HT1080 (cell line): ENCODE measurements at places on chromosomes 12 and 14.

DNA sequence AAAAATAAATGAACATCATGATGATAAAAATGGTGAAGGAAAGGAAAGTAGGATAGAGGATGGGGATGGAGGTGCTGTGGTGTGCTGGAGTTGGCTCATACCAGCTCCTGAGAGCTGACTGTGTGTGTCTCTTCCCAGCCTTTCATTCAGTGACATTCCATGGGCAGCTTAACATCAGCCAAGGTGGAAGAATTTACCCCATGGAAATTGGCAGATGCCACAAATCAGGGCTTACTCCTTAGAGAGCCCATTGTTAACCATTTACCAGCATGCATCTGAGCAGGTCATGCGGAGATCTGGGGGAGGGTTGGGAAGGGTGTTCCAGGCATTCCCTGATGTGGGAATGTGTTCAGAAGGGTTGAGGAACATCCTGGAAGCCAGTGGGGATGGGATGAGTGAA, 164.7 kb upstream of the MYL2 start:
- DNase-seq: no peak

DNA sequence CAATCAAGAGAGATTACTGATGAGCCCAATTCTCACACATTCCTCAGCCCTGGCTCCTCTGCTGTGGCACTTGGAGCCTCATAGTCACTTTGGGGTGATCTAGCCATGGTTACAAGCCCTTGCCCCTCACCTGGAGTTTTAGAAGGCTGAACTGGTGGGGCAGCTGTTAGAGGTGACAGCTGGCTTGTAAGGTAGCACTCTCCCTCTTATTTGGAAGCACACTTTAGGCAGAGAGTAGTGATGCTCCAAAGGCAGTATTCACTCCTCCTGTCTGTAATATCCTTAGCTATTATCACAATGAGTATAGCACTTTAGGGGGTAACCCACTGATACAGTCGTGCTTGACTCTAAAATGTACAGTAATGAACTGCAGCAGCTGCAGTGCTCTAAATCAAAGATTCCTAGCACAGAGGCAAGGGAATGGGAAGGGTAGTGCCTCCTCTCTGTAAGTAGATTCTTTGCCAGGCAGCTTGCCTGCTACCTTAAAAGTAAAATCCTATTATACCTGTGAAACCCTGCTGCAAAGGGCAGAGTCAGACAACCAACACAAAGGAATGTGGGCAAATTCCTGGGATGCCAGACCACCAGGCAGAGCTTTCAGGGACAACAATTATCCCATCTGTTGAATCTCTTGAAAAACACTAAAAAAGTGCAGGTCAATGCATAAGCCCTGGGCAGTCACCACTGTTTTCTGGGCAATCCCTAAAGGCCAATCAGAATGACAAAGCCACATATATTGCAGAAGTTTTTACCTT, 336.3 kb downstream of the NOVA1 start:
- DNase-seq: no peak

DNA sequence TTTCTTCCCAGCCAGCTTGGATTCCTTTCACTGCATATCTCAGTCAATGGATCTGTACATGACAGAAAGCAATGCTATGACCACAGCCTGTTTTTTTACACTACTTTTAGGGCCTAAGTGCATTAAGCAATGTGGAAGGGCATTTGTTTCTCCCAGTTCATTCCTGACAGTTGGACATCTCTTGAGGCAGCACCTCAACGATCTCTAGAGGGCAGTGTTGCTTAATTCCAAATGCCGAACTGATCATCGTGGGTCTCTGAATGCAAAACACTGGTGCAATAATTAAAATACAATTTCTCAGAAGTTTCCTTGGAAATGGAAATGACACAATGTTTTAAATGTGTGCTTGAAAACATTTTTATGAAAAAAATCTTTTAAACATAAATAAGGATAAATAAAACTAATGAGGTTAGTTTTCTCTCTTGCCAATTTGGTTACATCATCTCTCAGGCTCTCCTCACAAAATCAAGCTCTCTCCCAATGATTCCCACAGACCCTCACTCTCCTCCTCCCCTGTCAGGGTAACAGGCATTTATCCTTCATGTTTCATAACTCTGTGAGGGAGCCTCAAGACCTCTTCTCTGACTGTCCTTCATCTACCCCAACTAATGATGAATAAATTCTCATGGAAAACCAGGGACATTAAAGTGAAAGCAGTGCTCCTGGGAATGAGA, 192.4 kb upstream of the SLC16A7 start:
- peak; percentile 52 for DNase-seq

DNA sequence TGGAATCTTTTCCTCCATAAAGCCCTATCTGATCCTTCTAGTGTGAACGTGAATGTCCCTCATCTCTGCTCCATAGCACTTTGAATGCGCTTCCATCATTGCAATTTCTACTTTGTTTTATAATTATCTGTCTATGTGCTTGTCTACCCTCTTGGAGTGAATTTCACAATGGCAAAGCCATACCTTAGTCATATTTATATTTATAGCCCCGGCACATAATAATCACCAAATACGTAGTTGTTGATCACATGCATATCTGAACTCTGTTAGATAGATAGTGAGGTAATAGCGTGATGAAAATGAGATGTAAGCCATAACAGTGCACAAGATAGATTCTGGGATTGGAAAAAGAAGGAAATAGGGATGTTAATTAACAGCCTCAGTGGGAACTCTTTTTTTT, 55.2 kb downstream of the MSRB3 start:
- no peak for DNase-seq

- peak; percentile 67 for DNase-seq
These were observed 1.9 kb downstream of the ATXN2 start for GRCh38 chr12:111596985-111597830.

- no peak for DNase-seq
These were observed 3.3 kb upstream of the RPH3A start for GRCh38 chr12:112788205-112788604.

GRCh38 chr14:58096731-58097130, 55.3 kb downstream of the ARMH4 start:
- DNase-seq: no peak

- no peak for DNase-seq
These were observed 10.4 kb downstream of the NCOR2 start for GRCh38 chr12:124556896-124557501.

DNA sequence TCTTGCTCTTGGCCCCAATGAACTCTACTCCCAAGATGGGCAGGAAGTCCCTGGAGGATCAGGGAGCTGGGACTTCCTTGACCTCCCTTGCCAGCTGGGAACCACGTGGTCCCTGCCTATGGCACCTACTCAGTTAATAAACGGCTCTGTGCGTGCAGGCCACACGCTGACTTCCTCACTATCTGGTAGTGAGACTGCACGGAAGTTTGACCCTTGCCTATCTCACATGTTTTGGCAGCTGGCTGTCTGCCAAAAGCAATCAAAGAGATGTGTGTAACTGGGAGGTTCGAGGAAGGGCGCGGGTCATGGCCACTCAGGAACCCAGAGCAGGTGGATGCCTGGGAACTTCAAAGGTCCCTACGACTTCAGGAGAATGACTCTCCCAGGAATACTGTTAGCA, 57.9 kb downstream of the RFLNA start:
- no peak for DNase-seq

GRCh38 chr14:36604757-36605505, 22.5 kb upstream of the NKX2-8 start:
- DNase-seq: peak; percentile 64

DNA sequence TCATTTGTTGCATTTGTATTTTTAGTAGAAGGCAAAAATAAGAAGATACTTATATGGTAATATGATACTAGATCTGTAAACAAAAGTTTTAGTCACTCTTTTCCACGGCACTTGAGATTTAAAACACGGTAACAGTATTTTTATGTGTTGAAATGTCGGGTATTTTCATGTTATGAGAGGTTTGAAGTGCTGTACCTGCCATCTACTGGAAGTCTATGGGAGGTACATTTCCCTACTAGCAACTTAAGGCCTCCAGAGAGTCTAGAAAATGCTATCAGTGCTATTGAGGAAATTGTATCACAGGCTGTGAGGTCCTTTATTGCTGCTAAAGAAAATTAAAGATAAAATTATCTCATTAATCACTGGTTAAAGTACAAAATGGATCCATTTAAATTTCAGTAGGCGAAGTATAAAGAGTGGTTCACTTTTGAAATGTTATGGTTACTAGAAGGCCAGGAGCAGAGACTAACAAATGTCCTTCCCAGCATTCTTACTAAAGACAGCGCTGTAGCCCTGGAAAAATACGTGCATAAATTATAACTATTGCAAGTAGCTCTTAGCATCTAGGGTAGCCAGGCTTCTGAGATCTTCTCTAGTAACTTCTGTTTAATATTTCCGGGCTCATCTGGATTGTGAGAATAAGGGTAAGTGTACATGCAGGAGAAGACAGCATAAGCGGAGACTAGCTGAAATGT, 77.6 kb upstream of the PRKD1 start:
- DNase-seq: peak; percentile 60

GRCh38 chr14:88995437-88996198, 171.2 kb downstream of the TTC8 start:
- DNase-seq: no peak

- no peak for DNase-seq
These were observed 1.5 kb upstream of the HCAR1 start for GRCh38 chr12:122732170-122732569.

- DNase-seq: no peak
These were observed 11.7 kb downstream of the RAD9B start for GRCh38 chr12:110513842-110514241.

GRCh38 chr14:68050177-68050576, 230.6 kb downstream of the RAD51B start:
- DNase-seq: no peak

DNA sequence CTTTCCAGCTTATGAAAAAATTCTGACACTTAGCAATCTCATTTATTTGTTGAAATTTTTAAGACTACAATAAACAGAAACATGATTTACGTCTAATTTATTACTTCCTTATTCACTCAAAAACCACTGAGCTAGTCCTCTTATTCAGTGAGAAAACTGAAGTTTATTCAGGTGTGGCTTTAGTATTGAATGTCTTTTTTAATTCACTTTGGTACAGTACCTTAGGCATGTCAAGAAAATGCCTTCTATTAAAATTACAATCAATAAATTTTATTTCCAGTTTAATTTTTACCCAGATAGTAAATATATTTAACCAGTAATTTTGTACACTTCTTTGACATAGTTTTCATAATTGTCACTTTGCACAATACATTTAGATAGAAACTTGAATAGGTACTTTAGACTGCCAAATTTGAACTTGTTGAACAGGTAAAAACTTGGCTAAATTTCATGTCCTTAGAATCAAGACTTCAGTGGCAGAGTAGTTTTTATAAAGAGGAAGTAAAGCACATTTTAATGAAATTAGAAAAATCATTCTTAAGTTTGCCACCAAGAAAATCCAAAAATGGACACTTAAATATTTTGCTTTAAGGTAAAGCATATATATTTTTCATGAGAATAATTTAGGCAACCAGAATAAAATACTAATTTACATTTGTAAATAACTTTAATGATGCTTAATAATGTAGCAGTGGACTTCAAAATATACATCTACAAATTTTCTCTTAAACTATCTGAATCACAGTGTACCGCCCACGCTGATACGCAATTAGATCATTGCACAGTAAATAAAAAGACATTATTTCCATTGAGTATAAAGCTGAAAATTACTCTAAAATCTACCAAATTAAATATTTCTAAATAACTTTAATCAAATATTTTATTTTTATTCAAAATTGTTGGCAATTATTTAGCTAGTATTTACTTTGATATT, 159.1 kb downstream of the RASSF9 start:
- no peak for DNase-seq

DNA sequence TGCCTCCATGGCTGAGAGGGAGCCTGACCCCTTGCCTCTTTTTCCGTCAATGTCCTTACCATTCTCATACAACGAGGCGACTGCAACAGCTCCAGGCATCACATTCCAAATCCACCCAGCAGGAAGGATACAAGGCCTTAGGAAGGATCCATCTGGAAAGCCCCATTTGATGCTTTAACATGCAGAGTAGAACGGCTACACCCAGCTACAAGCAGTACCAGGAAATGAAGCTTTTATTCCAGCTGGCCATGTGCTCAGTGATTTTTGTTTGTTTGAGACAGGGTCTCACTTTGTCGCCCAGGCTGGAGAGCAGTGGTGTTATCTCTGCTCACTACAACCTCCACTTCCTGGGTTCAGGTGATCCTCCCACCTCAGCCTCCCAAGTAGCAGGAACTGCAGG, 124.8 kb downstream of the TMEM132D start:
- no peak for DNase-seq

DNA sequence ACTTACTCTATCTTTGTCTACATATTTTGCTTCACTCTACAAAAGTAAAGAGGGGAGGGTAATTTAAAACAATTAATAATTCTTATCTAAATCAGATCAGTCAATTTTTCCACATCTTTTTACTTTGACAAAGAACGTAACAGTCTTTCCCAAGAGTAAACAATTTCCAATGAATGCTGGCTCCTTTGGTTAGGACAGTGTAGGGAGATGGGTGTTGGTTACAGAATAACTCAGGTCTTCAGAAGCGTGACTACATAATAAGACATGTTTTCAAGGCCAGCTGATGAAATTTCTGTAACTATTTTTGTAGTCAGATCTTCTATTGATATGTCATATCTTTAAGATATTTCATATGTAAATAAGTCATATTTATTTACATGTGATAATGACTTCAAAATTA, 183.0 kb upstream of the CAND1 start:
- no peak for DNase-seq

DNA sequence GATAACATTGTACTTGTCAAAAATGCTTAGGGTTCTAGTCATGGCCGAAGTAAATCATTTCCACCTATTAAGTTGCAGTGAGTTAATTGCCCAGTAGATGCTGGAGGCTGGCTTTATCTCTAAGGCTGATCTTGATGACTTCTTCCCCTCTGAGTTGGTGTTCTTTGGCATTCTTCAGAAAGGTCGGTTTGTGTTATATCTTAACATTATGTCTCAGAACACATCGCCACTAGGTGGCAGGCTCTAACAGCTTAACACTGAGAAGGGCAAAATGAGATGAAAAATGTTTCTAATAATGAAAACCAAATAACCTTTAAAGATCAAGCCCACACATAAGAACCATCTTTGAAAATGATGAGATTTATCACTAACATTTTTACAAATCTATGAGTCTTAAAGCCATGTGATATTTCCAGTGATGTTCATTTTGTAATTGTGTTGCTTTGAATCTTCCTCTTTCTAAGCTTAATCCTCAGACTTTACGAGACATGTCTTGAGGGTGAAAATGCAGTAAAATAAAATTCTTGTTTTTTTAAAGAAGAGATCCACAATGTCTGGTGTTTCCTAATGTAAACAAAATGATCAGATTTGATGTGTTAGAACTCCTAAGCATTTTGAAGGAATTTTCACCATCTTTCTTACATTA, 28.6 kb downstream of the SUDS3 start:
- DNase-seq: peak; percentile 48

- no peak for DNase-seq
These were observed 8.0 kb downstream of the CCDC198 start for GRCh38 chr14:57485635-57486034.
